GM13977 (cell line): ENCODE measurements at places on chromosomes 2 and 18.

- no peak for DNase-seq
These were observed 192.8 kb downstream of the ARHGAP15 start for GRCh38 chr2:143321994-143322393.

DNA sequence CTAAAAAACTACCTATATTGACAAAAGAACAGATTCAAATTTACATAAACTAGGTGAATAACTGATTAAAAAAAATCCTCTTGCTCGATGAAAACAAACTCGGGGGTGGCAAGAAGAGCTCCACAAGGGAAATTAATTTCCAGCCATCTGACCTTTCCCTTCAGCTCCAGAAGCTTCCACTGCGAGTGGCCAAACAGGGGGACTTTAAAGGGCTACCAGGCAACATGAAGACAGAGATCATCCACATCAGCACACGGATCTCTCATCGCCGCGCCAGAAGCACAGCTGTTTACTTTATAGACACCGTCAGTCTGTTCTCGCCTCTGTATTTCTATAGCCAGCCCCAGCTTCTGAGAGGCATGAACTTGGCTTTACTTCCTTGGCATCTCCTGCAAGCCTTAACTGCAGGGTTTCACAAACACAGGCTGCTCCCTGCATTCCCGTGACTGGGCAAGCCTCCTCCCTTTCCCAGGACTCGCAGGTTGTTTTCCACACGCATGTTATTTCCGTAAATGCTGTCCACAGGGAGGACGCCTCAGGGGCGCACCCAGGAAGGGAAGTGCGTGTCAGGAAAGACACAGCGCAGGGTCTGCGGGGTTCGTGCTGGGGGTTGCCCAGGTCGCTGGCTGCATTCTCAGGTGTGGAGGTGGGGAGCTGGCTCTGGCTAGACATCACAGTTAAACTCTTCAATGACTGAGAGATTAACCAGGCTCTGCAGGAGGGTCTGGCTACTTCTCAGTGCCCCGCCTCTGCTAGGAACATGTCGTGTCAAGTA is 85.0 kb downstream of the USP40 start:
- DNase-seq, result no peak

DNA sequence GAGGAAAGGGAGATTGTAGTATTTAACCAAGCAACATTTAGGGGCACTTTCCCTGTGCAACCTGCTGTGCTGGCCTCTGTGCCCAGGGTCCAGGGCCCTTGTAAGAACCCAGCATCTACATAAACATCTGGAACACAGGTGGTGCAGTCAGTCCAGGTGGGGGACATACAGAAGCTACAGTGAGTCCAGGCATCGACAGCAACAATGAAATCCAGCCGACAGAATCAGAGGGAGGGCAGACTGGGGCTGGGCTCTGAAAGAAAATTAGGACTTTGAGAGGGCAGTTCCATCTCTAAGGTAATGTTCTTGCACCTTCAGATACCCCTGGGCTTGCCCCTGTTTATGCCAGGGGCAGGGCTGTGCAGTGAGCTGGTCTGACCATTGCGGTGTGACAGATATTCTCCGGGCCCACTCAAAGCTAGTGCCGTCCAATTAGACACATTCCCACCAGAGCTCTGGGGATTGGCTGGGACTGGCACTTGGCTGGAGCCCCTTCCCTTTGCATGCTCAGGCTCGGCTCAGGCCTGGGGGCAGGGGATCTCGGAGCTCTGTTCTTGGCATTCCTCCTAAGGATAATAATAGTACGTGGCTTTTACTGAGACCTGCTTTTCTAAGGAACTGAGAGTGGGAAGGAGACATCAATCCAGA is 5.4 kb downstream of the LBH start:
- DNase-seq, result no peak

- no peak for DNase-seq
These were observed 129.1 kb upstream of the SMAD2 start for GRCh38 chr18:48059455-48060010.
